ENCODE measurements at places on chromosomes 1 and 21. TPM values are rescaled to one million over a fixed set of nuclear protein-coding genes. Genes with fewer than 3 reads are reported as not detected.

DNA sequence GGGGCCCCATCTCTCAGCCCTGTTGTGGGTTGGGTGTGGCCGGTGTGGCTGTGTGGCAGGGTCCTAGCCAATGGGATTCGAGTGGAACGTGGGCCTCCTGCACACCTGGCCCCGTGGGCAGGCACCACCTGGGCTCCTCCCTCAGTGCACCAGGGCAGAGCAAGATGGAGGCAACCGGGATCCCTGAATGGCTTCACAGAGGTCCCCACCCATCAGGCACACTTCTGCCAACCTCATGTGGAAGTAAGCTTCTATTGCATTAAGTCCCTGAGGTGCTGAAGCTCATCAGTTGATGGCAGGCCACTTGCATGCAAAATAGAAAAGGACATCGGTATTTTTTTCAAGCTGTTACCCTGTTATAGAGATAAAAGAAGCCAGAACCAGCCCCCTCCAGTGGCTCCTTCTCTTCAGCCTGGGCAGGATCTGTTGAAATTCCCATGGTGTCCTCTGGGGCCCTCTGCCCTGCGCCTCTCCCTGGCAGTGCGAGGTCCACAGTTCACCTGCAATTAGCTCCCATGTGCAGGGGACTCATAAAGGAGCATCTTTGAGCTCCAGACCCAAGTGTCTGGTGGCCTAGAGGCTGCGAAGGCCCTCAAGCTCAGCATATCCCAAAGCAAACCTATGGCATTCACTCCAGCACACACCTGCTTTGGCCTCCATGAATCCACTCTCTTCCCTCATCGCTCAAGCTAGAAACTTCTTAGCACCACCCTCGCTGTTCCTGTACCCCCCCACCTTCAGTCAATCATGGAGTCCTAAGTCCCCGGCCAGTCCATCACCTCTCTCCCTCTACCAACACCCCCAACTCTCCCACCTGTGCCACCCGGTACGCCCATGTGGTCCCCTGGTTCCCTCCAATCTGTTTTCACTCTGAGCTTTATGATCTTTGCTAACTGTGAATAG is 2.1 kb upstream of the SLC45A1 start:
- no peak for DNase-seq

DNA sequence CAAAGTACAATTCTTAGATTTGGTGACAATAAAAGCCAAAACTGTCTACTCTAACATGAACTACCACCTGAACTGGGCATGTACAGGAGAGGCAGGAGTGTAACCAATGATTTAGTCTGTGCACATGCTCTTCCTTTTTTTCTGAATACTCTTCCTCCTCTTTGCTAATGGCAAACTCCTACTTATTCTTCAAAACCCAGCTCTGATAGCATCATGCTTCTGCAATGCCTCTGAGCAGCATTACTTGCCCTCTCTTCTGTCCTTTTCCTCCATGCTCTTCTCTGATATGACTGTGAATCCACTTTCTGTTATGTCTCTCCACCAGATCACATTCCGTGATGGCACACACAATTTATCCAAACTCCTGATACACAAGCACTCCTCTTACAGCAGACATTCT is 31.4 kb downstream of the CNN3 start:
- DNase-seq, result no peak

The IGSF9 gene
- total RNA-seq, result 1.7 TPM

DNA sequence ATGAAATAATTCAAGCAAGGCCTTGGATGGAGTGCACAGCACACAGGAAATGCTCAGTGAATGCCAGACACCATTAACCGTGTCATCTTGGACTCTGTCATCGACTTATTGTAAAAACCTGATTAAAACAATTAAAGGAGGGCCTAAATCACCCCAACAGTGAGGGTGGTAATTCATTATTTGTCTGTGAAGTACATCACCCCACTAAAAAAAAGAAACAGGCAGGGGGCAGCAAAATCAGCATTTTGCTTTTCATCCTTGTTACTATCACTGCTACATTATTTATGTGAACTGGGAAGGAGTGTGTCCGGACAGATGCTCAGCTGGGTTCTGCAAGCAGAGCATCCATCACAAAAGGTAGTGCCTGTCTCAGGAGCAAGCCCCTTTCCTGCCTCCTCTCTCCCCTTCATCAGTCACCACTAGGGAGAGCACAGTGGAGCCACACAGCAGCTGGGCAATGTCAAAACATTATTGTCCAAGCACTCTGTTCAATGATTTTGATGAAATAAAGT is 98.5 kb downstream of the RERE start:
- no peak for DNase-seq

DNA sequence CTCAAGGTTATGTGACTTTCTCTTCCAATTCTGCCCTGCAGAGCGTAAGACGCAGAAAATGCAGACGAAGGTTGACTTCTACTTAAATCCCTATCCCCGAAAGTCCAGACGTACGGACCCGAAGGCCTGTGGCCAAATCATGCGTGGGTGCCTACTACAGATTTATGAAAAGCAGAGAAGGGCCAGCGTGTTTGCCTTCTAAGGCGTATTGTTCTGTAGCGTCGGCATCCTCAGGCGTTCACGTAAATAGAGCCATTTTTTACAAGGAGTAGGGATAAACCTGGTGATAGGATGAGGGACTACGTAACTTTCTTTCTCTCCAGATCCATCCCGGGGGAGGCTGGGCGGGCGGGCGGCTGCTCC is 222 bp upstream of the GIPC2 start:
- DNase-seq, result no peak

DNA sequence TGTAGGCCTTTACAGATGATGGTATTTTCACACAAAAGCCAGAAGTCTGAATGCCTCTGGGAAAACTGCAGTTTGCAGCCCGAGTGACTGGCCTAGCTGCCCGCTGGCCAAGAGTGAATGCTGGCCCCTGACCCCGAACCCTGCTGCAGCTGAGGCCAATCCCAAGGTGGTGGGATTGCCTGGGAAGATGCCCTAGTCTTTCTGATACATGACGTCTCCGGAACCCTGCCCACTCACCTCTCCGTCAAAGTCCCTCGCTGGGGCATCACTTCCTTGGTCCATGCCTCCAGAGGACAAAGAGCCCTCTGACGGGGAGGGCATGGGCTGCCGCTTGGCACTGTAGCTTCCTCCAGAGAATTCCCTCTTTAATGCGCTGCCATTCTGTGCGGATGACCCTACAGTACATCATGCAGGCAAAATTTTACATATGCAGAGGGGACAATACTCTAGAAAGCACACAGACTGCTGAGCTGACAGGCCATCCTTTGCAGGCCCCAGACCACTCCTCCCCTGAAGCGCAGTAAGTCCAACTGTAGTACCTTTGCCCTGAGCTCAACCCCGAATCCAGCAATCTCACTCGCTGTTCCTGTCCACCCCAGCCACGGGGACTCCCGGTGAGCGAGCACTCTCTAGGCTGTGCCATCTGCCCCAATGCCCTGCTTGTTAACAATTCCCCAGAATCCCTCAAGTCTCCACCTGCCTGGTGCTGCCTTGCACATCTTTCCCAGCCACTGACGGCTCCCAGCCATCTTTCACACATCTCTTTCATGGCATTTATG is 54.7 kb downstream of the COQ8A start:
- DNase-seq, result no peak

DNA sequence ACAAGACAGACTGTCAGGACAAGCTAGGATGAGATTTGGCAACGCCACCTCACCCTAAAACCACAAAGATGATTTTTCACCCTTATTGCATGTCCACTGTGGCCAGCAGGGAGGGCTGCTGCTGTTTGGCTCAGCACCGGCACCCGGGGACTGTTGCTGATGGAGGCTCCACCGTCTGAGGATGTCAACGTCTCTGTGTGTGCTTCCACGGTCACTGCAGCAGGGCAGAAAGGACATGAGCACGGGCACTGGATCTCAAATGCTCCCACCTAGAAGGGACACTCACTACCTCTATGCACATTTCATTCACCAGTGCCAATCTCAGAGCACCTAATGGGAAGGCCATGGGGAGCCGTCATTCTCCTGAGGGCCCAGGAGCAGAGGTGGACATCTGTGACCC is 599.6 kb downstream of the PTPRU start:
- no peak for DNase-seq

Data from urinary bladder (tissue), 4 donors.